Activated CD4-positive, alpha-beta T cell treated with anti-CD3 and anti-CD28 coated beads, Interleukin-2, amount 50 U/mL, for 16 hours (primary cell): ENCODE measurements at places on chromosomes 2 and 18.
A peak's percentile ranks its signal among the peaks of the same experiment; 100 is the strongest.

DNA sequence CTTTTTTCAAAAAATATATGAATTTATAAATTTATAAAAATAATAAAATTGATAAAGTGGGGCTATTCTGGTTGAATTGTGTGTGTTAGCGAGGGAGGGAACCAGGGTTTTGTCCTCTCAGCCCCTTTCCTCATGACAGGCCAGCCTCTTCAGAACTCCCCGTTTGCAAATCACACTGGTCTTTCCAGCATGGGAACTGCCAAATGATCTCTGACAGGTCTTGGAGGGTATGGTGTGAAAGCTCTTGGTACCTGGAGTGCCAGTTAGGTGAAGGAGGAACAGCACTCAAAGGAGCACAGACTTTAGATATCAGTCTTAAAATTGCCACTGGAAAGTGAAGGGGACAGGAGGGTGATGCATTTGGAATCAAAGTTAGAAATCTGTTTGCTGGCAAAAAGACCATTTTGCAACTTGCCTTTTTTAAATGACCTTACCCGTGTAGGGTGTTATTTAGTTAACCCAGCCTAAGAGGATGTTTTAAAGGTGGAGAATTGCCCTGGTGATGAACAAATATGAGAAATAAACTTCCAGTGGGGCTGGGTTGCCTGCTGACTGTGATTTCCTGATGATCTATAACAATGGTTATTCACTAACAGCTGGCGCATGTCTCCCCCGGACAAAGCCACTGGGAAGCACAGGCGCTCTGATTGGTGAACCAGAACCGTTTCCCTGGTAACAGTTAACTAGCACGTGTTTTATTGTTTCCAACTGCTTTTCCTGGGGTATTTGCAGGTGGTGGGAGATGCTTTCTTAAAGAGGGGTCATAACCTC is 85.3 kb upstream of the EFEMP1 start:
- no peak for DNase-seq

DNA sequence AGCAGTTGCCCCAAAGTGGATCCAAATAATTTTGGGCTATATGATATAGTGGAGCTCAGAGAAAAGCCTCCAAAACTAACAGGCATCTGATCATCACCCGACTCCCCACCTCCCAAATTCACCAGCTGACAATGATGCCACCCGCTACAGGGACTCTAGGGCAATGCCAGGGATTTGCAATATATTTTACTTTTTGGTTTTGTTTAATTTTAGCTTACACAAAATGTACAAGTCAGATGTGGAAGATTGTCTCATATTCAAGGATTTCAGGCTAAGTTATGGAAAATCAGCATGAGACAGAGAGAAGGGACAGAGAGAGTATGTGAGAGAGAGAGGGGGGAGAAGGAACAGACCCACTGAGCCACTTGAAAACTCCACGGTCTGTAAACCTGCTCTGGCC is 187.4 kb downstream of the TMEM247 start:
- DNase-seq = no peak

DNA sequence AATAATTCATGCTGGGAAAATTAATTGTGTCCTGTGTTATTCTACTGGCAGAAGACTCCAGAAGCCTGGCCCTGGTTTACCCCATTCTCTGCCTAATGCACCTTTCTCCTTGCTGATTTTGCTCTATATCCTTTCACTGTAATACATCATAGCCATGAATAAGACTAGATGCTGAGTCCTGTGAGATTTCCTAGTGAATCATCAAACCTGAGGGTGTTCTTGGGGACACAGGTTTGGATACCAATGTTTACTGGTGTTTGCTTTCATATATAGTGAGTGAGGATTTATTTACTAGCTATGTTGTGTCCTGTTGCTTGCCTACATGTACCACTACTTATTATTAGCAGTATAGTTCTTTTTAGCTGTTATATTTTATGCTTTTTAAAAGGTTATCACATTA is 6.5 kb downstream of the METTL5 start:
- DNase-seq = no peak

- DNase-seq = no peak
These were observed 281.7 kb upstream of the UBE2E3 start for GRCh38 chr2:180698668-180699067.

DNA sequence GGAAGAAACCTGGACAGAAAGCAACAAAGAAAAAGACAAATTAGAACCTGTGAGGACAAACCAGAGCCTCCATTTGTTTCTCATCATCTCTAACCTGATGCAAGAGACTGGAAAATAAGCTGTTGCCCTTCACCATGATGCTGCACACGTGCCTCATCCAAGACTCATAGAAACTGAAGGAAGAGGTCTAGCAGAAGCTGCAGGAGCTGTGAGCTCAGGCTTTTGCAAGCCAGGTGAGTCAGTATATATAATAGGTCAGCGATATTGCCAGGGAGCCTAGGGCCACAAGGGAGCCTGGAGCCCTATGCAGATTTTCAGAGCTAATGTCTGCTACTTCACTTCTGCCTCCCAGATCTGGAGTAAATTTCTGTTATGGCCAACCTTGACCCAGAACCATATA is 163.1 kb downstream of the LNPK start:
- no peak for DNase-seq

- no peak for DNase-seq
These were observed 57.6 kb upstream of the RPRM start for GRCh38 chr2:153536115-153536514.

DNA sequence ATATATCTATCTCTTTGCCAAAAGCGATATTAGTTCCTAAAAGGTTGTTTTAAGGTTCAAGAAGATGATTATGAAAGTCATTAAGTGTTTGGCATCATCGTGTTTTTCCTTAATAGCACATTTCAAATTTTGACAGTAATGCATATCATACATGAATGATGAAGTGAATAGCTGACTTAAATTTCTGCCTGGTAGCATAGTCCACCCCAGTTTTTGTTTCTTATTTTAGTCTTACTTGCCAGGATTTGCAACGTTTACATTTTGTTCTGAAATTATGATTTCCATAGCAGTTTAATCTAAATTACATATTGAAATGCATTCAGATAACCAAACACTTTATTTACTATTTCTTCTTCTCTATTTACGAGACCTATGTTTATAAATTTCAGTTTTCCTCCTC is 201.1 kb downstream of the GULP1 start:
- DNase-seq = no peak

DNA sequence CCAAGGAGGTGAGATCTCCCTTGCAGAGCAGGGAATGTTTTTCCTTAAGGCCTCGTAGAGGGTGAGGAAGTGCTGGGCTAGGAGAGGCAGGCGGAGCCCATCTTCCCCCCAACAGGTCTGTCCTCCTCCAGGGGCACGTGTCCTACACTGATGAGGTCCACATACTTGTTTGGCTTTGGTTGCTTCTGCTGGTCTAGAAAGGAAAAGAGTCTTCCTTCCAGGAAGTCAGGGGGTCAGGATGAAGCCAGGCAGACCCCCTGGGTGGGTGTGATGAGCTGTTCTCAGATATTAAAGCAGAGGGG is 6.0 kb downstream of the SH3BP4 start:
- no peak for DNase-seq

DNA sequence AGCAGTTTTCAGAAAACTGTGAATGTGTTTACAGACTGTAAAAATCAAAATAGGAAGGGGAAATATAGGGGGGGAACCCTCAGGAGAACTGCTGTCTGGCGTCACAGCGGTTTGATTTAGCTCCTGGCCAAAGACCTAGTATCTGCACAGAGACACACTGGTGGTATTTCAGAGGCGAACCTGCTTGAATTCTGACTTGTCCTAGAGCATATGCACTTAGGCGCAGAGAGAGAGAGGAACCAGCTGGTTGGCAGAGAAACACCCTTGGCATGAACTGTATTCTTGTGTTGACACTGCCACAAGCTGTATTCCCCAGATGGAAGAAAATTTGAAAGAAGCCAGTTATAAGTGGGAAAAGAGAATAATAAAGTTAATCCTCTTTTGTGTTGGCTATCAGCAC is 506.5 kb upstream of the NRP2 start:
- no peak for DNase-seq

GRCh38 chr18:44062345-44062744 is 618.3 kb upstream of the SETBP1 start:
- DNase-seq = no peak

DNA sequence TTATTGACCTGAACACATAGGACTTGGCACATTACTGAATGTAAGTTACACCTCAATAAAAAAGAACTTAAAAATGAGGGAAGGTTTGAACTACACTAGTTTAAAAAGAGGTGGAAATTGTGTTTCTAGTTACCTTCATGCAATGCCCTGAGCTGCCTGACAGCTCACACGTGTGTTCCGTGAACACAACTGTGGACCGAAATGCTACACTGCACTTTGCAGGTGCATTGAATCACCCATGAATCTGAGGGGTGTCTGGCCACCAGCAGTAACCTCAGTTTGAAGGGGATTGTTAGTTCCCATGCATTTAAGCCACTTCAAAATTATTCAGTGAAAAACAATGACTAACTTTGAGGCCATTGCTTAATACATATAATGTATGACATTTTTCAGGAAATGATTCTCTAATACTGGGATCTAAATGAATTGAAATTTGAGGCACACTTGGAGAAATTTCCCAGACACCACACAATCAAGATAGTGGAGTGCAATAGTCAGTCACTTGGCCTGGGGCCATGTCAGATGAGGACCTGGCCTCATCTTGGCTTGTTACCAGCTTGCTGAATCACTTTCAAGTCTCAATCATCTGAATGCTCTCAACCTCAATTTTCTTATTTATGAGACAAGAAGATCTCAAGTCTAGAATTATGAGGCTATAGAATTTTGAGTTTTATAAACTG is 59.3 kb downstream of the MYL12B start:
- DNase-seq = no peak

GRCh38 chr2:86280191-86280667 is 57.2 kb downstream of the REEP1 start:
- no peak for DNase-seq

- no peak for DNase-seq
These were observed 208.6 kb downstream of the PARD3B start for GRCh38 chr2:204753841-204754240.

- no peak for DNase-seq
These were observed 82.2 kb downstream of the MARCO start for GRCh38 chr2:119024152-119024551.

GRCh38 chr2:20759487-20759886 is 63.4 kb downstream of the LDAH start:
- no peak for DNase-seq

- peak; percentile 78 for DNase-seq
These were observed 66.1 kb upstream of the CDCA7 start for GRCh38 chr2:173288561-173288960.

- no peak for DNase-seq
These were observed 49.0 kb downstream of the ZDBF2 start for GRCh38 chr2:206323486-206323885.
